Right hindlimb (tissue), 1 donor: ENCODE measurements at places on chromosomes 3 and 15.

DNA sequence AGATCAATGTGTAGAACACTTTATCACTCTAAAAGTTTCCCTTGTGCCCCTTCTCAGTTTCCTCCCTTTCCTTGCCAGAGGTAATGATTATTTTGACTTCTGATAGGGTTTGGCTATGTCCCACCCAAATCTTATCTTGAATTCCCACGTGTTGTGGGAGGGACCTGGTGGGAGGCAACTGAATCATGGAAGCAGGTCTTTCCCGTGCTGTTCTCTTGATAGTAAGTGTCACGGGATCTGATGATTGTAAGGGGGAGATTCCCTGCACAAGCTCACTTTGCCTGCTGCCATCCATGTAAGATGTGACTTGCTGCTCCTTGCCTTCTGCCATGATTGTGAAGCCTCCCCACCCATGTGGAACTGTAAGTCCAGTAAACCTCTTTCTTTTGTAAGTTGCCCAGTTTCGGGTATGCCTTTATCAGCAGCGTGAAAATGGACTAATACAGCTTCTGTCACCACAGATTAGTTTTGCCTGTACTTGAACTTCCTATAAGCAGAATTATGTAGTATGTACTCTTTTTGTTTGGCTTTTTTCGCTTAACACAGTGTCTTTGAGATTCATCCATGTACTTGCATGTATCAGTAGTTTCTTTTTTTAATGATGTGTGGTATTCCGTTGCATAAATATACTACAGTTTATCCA lies 7.2 kb downstream of the FEM1B start:
- no peak for DNase-seq

DNA sequence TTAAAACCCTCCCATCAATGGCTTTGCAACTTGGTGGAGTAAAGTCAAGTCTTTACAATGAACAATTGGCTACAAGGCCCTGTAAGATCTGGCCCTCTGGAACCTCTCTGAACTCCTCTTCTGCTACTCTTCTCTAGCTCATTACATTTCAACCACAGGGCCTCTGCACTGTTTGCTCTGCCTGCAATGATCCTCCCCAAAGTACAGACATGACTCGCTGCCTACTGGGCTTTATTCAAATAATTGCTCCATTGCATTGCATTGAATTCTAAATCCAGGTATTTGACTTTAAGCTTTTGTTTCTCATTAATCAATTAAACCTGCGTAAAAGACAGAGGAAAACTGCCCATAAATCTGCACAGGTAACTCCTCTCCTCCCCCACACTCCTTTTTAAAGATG lies 96.7 kb downstream of the CD47 start:
- no peak for DNase-seq

- no peak for DNase-seq
Observed at GRCh38 chr15:27249760-27250109, 278.8 kb downstream of the GABRG3 start.

DNA sequence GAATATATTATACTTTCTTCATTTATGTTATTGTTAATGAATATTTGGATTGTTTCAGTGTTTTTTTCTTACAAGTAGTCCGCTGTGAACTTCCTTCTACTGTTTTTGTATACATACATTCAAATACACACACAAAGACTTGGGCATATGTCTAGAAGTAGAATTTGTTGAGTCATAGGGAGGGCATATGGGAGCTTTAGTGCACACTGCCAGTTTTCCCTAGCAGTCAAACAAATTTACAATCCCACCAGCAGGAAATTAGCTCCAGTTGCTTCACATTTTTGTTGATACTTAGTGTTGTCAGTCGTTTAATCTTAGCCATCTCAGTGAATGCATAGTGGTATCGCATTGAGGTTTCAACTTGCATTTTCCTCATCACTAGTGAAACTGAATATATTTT lies 492.3 kb downstream of the DIPK2A start:
- no peak for DNase-seq

DNA sequence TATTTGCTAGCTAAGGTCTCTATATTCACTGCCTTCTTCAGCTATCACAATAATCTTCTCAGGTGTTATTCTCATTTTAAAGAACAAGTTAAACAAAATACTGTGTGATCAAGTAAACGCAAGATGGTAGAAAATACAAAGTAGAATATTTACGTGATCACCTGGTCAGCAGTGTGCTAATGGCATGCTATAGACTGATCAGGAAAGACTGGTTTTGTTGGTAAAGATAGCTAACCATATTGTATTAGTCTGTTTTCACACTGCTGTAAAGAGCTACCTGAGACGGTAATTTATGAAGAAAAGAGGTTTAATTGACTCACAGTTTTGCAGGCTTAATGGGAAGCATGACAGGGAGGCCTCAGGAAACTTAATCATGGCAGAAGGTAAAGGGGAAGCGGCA lies 50.4 kb downstream of the ZBTB38 start:
- DNase-seq: no peak

DNA sequence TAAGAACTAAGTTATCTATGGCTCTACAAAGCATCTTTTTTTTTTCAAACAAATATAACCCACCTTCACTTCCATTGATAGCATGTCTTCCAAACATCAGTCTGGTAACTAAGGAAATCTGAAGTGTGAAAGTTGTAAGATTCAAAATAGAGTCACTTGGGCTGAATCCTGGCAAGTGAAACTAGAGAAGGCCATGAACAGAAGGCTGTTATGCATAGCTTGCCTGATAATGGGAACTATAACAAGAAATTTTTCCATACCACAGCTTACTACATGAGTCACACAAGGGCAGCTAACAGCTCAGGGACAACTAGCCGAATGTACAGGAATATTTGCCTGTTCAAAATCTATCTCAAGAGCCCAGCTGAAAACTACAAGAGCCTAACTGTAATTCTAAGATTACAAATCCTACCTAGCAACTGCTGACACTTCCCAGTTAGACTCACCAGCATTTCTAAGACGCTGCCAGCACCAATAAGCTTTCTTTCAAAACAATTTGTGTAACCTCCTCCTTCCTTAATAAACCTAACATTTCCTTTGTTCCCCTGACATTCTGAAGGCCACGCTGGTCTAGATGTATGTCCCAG lies 1066.5 kb downstream of the PLOD2 start:
- DNase-seq: no peak

DNA sequence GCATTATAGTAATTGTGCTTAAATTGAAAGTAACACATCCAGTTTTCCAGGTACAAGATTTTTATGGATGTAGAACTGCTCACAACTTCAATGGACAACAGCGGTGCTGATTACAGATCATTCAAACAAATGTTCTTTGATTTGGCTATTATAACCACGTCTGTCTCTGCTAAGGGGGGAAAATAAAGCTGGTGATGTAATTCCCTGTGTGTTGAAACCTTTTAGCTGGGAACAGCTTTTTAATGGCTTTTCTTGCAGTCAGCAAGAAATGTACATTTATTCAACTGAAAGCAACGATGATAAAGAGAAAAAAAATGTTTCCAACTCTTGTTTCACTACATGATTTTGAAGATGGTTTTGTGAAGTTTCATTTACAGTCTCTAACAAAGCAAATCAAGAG lies 431.9 kb upstream of the AGTR1 start:
- DNase-seq: no peak

- DNase-seq: peak; percentile 69
Observed at GRCh38 chr3:54122324-54123002, at the start of gene CACNA2D3. CACNA2D3 (plus strand) TSS chr3:54122552.

- DNase-seq: no peak
Observed at GRCh38 chr3:60746043-60746638, 505.1 kb downstream of the FHIT start.

DNA sequence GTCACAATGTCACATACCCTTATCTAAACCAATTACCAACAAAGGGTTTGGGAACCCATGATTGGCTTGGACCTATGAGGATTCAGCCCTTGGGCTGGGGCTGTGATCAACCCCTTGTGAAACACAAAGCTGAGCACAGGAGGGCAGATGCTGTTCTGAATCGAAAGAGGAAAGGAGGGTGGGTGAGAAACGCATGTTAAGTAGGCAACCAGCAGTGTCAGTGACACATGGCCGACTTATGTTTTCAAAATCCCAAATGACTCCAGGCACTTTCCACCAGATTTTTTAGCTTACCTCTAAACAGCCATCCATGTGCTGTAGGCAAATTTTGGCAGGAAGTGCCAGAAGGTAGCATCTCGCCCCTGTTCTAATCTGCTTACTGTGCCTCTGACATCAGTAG lies 34.1 kb upstream of the KLHL25 start:
- DNase-seq: no peak

- DNase-seq: no peak
Observed at GRCh38 chr3:17032407-17033034, 147.8 kb downstream of the PLCL2 start.

DNA sequence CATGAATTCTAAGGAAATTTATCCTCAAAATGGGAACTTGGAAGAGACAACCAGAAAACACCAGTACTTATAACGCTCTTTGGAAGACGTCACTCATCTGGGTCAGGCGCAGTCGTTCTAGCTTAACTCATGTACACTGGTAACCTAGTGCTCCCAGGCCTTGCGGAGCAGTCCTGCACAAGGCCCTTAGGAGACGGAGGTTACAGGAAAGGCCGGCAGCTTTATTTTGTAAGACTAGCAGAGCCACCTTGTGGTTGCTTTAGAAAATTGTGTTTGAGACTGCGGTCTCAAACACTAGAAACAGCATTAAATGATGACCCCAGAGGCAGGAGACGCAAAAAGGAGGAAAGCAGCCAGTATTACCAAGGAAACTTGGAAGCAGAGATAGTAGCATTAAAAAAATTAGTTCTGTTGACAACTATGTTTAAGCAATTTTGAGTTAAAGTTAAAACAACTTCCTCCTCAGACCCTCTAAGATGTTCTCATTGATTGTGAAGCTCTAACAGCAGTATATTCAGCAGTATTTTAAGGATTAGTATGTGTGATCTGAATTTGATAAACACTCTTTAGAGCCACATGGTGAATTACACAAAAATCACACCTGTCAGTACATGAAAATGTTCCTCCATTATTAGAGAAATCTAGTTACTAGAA lies 141.9 kb upstream of the C2CD4B start:
- peak; percentile 51 for DNase-seq

GRCh38 chr3:71752831-71753700 lies 589 bp upstream of the GPR27 start:
- no peak for DNase-seq

DNA sequence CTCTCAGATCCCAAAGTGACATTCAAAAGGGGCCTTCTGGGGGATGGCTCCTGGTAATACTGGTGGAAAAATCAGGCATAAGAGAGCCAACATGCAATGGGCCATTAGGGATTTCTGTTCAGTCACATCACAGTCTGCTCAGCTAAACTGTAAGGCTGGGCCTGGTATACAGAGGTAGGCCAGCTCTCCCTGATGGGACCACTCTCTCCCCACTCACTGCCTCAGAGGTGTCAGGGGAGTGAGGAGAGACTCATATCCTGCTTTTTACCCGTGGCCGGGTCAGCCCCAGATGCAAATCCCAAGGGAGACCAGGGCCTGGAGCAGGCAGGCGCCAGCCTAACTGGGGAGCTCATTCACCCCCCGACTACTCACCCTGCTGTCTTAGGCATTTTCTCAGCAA lies 48.1 kb upstream of the TPM1 start:
- DNase-seq: no peak

GRCh38 chr3:66266551-66266950 lies 45.8 kb downstream of the SLC25A26 start:
- DNase-seq: no peak

- DNase-seq: no peak
Observed at GRCh38 chr3:143751643-143752178, 96.6 kb downstream of the SLC9A9 start.
